ENCODE measurements at places on chromosomes 3 and 15.

- DNase-seq = no peak
Measured at GRCh38 chr3:29171043-29171990, 109.6 kb upstream of the RBMS3 start.

- no peak for DNase-seq
Measured at GRCh38 chr3:152245498-152246170, 23.1 kb upstream of the MBNL1 start.

DNA sequence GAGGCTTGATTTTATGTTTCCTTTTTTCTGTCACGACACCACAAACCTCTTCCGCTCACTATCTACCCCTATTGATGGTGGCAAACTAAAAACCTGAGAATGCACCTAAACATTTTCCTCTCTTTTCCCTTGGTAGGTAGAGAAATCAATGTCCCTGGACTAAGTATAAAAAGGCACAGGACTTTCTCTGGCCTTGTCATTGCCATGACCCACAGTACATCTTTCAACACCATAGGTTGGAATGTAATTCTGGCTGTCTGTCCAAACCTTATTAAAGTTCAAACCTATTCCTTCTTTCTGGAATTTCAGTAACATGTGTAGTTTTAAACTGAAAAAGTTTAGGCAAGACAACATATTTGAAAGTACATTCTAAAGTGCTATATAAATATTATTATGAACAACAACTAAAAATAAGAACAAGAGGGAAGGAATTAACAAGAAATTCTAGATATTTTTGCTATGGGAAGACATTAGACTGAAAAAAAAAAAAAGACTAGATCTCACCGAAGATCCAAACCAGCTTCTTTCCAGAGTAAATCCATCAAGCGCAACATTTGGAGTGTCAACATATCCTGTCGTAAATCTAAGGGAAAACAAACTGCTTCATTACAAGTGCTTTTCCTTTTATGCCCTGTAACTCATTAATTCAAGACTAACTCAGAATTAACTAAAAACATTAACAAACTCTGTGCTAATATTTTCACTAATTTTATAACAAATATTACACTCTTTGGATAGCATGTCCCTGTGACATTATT, 73.1 kb downstream of the FAIM start:
- no peak for DNase-seq

DNA sequence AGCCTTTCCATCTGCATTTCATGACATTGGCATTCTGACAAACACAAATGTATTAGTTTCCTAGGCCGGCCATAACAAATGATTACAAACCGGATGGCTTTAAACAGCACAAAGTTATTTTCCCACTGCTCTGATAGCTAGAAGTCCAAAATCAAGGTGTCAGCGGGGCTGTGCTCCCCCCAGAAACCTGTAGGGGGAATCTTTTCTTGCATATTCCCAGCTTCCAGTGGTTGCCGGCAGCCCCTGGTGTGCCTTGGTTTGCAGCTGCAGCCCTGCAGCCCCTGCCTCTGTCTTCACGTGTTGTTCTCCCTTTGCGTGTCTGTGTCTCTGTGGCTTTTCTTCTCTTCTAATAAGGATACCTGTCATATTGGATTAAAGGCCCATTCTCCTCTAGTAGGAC, 79.0 kb upstream of the CDV3 start:
- no peak for DNase-seq

GRCh38 chr3:69787436-69788168, 48.3 kb downstream of the MITF start:
- peak; percentile 20 for DNase-seq

GRCh38 chr15:65828585-65828984, 36.5 kb upstream of the DENND4A start:
- DNase-seq = no peak

DNA sequence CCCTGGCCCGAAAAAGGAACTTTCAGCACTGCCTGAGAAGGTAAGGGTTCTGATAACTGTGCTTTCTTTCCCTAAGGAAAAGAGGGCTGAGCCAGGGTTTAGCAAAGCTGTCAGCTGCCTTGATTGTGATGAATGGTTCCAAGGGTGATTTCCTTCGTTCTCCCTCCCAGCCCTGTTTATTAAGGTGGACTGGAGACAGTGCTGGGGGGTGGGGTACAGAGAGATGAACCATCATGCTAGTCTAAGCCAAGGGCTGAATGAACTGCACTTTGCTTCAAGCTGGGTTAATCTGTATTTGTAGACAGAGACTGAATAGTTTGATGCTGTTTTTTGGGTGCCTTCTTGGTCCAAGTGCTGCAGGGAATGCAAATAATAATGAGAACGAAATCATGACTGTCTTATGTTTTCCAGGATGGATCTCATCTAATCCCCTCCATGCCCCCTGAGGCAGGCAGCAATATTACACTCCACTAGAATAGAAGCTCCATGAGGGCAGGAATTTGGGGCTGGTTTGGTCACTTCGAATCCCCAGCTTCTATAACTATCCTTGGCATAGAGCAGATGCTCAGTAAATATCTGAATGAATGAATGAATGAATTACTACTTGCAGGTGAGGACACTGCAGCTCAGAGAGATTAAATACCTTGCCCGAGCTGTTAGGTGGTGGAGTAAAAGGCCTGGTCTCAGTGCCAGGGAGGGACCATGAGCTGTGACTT, 10.9 kb downstream of the PXYLP1 start:
- no peak for DNase-seq

DNA sequence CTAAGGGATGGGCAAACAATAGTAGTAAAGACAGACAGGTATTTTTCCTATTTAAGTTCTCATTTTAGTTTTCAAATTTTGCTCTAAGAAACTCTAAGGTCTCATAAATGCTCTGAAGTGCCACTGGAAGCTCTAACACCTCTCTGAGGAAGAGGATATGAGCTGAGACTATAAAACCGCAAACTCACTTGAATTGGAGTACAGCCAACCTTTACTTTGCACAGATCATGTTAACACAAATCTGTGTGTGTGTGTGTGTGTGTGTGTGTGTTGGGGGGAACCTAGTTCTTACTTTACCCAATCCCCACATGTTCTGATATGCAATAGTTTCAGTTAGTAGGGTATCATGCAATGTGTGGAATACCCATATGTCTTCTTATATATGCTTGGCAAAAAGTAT, 446.8 kb downstream of the CHL1 start:
- DNase-seq = no peak

- DNase-seq = no peak
Measured at GRCh38 chr3:88167173-88167572, 17.4 kb downstream of the C3orf38 start.

Measured in AG09319 (cell line).